ENCODE measurements at places on chromosomes 1 and 21.
A peak's percentile ranks its signal among the peaks of the same experiment; 100 is the strongest.

DNA sequence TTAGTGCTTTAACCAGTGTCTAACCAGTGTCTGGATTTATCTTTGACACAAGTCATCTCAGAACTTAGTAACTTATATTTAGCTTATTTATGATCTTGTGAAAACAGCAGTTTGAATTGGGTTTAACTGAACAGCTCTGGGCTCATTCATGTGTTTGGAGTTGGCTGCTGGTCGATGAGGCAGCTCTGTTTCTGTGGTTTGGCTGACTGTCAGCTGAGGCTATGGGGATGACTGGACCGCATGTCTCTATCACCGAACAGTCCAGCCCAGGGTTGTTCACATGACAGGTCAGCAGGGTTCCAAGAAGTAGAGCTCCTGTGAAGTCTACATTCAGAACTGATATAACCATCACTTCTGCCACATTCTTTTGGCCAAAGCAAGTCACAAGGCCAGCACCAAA, 29.1 kb upstream of the C21orf91 start:
- no peak for DNase-seq

GRCh38 chr1:115505148-115505571, 136.6 kb upstream of the VANGL1 start:
- no peak for DNase-seq

- no peak for DNase-seq
Measured at GRCh38 chr1:201363467-201363866, 14.0 kb downstream of the TNNT2 start.

DNA sequence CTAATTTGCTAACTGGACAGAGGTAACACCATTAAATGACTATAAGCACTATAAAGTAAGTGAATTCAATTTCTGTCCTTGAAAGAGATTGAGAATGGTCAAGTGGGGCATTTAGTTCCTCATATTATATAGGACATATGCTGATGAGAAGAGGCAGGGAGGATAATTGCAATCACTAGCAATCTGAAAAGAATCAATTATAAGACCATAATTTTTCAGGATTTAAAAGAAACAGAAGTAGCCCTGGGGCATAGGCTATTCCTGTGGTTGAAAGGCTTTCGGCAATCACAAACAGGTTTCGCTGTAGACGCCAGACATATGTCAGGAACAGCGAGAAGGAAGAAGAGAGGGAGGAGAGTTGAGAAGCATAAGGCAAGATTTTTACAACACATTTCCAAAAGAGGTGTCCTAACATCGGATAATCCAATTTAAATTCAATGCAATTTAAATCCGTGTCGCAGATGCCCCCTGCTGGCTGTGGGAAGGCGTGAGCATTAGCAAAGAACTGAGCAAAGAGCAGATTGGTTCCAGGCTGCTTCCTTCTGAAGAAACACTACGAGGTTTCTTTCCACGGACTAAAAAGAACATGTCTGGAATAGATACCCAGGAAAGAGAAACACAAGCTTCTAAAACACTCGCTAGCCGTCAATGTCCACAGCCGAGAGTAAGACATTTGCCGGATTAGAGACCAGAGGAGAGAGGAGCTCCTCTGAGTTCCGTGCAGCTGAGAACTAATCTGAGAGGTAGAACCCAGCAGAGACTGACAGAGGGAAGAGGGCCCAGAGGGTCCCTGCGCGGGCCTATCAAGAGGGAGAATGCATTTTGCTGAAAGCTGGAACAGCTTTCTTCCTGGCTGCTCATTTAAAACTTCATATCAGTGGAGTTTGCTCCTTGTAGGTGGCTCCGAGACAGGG, 27.9 kb downstream of the RGS5 start:
- no peak for DNase-seq

DNA sequence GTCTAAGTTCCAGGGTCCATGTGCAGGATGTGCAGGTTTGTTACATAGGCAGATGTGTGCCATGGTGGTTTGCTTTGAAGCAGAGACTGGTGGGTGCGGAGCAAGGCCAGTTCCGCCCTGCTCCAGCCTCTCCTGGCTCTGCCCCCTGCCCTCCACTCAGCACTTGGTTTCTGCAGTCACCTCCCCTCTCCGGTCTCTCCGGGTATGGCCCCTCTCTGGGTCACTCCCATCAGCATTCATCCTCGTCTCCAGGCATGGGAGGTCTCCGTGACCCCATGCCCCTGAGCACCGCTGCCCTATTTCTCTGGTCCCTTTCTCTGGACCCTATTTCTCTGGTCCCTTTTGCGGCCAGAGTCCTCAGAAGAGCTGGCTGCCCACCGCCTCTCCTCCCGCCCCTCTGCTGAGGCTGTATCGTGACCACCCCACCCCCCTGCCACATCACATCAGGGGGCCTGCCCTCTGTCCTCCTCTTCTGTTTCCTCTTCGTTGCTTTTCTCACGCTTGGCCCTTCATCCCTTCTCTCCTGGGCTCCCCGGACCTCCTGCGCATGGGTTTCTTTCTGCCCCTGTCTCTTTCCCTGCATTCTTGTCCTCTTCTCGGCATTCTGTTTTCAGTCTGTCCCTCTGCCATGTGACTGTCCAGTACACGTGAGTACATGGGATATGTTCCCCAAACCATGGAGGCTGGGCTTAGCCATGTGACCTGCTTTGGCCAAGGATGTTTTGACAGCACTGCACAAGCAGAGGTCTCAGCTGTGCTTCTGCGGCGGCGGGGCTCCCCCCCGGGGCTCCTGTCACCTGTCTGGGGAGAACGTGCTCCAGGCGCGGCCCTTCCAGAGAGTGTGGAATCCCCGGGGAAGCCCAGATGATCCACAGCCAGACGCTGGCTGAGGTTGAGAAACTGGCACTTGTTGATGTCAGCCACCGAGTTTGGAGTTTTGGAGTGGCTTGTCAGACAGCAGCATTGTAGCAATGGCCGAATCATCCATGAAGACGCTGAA, 54.4 kb upstream of the C1orf174 start:
- no peak for DNase-seq

DNA sequence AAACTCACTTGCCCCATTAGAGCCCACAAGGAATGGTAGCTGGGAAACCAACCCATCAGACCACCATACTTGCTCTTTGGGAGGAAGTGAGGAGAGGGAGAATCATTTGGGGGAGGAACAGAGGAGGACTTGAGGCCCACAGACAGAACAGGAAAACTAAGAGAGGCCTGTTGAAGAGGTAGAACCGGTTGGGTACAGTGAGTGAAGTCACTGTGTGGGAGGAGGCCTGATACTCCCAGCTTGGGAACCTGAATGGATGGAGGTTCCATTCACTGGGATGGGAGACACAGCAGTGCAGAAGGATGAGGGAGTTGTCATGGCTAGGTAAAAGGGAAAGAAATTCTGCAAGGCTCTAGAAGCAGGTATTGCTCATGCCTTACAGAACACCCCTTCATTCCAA, 63.4 kb upstream of the PSEN2 start:
- no peak for DNase-seq

DNA sequence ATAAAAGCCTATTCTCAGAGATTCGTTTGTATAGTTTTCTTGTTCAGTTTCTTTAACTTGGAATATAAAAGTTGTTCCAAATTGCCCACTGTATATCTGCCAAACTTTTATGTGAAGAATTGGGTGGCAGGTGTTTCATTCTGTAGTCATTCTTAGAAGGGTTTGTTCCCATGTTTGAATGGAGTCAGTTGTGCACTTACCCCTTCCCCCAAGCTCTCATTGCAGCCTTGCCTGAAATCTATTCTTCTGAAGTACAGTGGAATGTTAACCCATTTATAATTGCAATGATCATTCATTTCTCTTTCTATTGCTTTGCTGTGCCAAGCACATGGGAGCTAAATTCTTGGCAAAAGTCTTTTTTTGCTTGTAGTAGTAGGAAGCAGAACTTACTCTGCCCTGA, 375.3 kb upstream of the C1orf87 start:
- peak; percentile 31 for DNase-seq

GRCh38 chr1:3594706-3595377, 16.5 kb downstream of the MEGF6 start:
- DNase-seq, result no peak

DNA sequence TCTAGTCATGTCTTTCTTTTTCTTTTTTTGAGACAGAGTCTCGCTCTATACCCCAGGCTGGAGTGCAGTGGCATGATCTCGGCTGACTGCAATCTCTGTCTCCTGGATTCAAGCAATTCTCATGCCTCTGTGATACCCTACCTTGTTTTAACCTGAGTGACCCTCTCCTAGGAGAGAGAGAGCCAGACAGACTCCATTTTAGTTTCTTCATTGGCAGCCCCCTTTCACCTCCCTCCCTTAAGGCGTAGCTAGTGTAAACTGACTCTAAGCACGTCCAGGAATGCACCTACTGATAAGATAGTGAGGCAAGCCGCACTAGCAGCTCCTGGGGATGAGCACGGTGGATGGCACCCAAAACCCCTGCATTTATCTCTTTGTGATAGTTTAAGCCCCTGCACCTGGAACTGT, 5.2 kb upstream of the PKNOX1 start:
- no peak for DNase-seq

DNA sequence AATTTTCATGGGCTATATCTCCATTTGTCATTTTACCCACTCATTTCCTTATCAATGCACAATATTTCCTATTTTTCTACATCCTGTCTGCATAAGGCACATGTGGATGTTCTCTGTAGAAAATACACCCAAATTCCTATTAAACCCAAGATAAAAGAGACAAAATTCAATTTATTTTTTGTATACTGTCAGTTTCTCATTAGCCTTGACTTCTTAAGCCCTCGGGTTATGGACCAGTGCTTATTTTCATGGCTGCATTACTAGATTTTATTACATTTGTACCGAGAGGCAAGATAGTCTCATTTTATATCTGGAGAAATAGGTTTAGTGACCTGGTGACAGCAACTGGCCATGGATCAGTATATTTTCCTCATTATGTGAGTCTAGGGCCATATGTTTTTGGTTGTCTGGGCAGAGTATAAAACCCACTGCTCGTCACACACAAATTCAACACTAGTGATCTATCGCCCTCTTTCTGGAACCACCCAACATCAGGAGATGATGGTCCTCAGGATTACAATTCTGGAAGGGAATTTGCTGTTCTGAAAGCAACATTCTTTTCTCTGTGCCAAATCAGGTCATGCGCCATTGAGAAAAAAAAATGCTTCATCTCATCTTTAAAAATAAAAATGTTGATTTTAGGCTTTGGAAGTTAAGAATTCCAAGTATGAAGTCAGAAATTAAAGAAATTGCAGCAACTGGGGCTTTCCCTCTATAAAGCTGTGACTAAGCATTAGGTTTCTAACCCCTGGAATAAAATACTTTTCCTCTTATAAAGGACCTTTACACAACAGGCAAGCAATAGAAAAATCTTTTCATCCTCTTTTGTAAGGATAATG, 81.4 kb downstream of the ASTN1 start:
- DNase-seq, result no peak

- peak; percentile 88 for DNase-seq
Measured at GRCh38 chr1:164801246-164801731, 242.3 kb downstream of the PBX1 start.

- no peak for DNase-seq
Measured at GRCh38 chr1:179183857-179184256, 45.6 kb downstream of the ABL2 start.

DNA sequence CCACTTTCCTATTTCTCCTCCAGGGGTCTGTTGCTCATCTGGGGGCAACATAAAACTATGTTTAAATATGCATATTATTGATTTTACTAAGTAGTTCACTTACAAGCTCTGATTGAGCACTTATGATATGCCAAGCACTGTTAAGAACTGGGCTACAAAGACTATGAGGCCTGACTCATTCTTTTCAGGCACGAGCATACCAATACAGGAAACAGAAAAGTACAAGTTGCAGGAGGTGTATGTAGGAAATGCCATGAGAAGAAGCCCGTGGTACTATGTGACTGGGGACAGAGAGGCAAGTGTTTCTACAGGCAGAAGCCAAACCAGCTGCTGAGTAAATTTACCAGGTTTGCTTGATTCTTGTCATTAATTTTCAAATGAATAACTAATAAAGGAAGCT, 120.4 kb upstream of the PTGFR start:
- no peak for DNase-seq

DNA sequence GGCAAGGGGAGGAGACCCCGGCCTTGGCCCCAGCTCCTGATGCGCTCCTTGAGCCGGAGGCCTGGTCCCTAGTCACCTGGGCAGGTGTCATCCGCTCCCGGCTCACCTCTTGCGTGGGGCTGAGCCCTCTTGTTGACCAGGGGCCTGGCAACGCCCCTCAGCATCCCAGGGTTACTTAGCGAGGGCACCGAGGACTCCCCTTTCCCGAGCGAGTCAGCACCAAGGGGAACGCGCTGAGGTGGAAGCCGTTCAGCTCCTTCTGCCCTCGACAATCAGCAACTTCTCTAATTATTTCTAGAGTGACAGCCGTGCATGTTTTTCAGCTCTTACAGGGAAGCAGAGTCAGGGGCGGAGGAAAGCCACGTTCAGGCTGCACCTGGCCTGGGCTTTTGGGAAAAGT, 522 bp downstream of the SLC45A1 start:
- DNase-seq, result no peak

- DNase-seq, result no peak
Measured at GRCh38 chr1:8370905-8371315, 53.0 kb downstream of the SLC45A1 start.

DNA sequence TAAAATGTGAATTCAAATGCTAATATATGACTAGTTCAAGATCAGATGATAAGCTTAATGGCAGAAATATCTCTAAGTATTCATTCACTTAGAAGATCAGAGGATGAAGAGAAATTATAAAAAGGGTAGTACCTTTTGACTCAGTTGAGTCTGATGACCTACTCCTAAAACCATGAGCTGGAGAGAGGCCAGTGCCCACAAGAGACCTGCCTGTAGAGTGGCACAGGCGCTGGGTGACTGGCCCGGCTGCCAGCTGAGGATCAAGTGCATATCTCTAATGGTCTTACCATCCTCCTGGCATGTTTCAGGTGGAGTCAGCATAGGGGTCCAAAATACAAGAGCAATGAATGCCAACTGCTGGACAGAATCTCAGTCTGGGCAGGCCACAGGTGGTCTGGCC, 14.1 kb downstream of the DDAH1 start:
- no peak for DNase-seq

DNA sequence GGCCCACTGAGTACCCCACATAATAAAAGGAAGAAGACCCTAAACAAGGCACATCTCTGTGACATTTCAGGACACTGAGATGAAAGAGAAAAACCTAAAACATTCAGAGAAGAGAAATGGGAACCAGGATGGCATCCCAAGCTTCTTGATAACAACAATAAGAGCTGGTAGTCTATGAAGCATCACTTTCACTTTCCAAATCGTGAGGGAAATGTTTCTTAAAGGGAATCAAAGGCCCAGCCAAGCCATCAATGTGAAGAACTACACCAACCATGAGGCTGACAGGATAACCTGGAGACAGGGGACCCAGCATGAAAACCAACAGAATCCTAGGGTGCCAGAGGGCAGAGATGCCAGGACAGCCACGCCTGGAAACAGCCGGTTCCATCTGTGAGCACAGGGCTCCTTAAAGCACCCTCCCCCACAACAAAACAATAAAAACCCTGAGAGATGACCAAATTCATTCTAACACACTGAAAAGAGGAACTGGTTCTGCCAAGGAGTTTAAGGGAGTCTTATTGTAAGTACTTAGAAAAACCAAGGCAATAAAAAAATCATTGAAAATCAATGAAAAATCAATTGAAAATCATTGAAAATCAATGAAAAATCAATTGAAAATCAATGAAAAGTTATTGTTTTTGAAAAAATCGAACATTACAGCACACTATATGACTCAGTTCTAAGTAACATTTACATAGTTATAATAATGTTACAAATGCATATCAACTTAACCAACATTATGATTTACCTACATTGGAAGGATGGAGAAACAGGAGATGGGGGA, 141.5 kb upstream of the ERG start:
- no peak for DNase-seq

GRCh38 chr1:52243221-52243987, 101.5 kb downstream of the ZFYVE9 start:
- no peak for DNase-seq

- no peak for DNase-seq
Measured at GRCh38 chr1:201515895-201516294, 9.0 kb upstream of the CSRP1 start.

GRCh38 chr1:27864264-27864895, 8.0 kb upstream of the THEMIS2 start:
- no peak for DNase-seq

Measured in spinal cord (tissue), 10 donors.